ENCODE measurements at places on chromosomes 1 and 21.
A peak's percentile ranks its signal among the peaks of the same experiment; 100 is the strongest.

DNA sequence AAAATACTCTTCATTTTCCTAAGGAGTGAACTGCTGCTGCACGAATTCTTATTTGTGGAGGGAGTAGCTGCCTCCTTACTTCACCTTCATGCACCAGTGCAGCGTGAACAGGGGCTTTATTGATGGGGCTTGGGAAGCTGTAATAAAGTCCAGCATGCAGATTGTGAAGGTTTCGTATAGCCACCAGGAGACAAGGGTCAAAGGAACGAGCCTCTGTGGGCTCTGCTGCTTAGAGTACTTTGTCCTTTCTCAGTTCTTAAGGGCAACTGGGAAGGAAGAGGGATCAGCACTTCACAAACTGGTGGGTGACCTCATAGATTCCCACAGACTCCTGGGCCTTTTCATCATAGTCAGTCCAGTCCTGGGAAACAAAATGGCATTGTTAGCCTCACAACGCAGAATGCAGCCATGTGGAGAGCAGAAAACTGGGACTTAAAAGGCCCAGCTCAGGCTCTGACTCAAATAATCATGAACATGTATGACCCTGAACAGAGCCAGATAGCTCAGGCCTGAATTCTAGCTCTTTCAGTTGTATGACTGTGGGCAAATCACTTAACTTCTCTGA is 6.0 kb downstream of the CZIB start:
- DNase-seq: no peak

GRCh38 chr1:83011265-83011664 is 987.7 kb downstream of the TTLL7 start:
- DNase-seq: no peak

DNA sequence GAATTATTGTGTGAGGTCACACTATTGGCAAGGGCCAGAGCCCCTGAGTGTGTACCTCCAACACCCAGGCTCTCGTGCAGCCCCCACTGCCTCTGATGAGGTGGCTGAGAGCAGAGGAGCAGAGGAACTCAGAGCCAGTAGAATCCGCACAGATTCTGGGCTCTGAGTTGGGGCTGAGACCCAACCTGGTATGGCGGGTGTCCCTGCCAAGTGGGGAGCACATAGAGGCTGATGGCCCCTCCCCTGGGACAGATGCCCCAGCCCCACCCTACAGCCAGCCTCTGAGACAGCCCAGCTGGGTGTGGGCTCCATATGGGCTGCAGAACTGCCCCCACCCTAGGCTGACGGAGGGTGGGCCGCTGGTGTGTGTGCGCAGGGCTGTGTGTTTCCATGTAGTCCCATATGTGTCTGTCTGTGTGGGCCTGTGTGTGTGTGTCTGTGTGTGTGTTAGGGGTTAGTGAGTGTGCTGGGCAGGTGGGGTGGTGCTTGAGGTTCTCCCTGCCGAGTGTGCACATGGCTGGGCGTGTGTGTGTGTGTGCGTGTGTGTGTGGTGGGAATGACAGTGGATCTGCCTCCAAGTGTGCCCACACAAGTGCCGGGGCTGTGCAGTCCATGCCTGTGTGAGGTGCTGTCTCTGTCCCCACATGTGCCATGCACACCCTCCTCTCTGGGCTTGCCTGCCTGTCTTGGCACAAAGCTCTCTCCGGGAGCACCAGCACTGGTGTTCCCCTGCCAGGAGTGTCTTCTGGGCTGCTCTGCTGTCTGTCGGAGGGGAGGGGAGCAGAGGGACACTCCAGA is 24.4 kb downstream of the FOXO6 start:
- DNase-seq: no peak

- no peak for DNase-seq
Measured at GRCh38 chr1:31476891-31477846, 64.2 kb downstream of the SERINC2 start.

DNA sequence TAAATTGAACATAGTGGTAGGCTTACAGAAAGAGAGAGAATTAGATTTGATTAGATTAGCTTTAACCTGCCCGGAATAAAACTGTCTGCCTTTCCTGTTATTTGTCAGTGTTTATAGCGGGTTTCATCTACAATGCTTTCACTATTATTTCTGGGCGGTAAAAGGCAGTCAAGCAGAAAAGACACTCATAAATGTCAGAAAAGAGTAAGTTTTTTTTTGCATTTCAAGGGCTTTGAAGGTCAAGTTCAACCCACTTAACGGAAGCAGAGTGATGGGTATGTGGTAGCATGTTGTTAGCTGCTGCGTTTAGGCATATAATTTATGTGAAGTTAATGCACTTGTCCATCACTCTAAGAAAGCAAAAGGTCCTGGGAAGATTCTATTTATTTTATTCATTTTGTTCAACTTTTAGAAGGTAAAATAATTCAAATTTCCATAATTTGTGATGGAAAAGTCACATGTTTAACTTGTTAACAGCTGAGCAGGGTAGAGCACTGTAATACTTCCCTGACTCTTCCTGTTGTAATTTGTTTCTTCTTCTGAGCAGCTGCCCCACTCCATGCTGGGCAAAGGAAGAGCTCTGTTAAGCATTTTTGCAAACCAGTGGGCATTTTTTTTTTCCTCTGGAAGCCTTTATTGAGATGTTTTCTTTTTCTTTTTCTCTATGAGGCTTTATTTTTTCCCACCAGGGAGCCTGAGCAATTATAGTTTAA is 220.1 kb downstream of the ST6GALNAC3 start:
- DNase-seq: peak; percentile 40

- peak; percentile 78 for DNase-seq
Measured at GRCh38 chr1:204363335-204364114, 3.8 kb upstream of the PLEKHA6 start.

- DNase-seq: no peak
Measured at GRCh38 chr1:183806675-183807074, 1.8 kb downstream of the RGL1 start.

GRCh38 chr1:194774535-194774934 is 1588.1 kb upstream of the B3GALT2 start:
- no peak for DNase-seq

DNA sequence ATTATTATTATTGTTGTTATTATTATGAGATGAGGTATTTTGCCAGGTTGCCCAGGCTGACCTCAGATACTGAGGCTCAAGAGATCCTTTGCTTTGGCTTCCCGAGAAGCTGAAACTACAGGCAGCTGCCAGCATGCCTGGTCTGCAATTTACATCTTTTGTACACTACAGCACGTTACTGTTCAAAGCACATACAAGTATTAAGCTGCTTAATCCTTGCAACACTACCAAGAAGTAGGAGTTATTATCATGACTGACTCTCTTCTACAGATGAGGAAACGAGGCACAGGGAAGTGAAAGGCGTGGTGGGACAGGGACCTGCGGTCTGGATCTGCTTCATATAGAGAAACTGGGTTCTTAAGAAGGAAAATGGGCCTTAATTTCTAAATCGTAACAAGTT is 11.6 kb downstream of the ERG start:
- DNase-seq: no peak

DNA sequence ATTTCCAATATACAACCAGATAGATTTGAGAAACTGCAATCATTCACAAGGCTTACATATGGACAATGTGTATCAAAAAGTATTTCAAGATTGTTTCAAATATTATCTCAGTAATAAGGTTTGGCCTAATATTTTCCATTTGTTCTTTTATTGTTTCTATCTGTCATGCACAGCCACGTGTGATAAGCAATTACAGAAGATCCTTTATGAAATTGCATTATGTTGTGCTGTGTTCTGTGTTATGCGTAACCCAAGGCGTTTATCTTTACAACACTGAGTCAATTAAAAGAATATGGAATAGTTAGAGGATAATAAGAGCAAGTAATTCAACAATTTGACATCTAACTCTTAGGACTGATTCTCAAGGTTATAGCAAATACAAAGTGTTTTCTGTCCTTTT is 1009.3 kb upstream of the PRMT6 start:
- no peak for DNase-seq

DNA sequence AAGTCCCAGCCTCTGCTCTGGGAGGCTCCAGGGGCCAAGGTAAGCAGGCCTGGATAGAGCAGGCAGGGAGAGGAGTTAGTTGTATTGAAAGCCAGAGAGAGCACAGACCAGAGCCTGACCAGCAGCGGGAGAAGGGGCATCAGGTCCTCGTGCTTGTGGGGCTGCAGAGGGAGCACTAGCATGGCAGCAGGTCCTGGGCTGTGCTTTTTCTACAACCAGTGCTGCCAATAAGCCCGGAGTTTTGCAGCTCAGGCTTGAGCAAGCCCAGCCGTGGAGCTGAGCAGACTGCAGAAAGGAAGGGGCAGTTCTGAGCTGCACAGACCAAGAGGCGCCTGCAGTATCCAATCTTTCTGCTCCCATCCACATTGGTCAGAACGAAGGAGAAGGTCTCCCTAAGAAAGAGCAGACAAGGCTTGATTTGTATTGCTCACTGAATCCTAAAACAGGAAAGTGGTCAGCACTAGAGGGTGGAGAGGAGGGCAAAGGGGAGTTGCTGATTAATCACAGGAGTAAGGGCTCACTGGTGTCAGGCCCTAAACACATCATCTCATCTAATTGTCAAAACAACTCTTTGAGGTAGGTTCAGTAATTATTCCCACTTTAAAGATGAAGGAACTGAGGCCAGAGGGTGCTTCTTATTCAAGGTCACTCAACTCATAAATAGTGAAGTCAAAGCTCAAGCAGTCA is 2.7 kb downstream of the DENND2D start:
- peak; percentile 85 for DNase-seq

DNA sequence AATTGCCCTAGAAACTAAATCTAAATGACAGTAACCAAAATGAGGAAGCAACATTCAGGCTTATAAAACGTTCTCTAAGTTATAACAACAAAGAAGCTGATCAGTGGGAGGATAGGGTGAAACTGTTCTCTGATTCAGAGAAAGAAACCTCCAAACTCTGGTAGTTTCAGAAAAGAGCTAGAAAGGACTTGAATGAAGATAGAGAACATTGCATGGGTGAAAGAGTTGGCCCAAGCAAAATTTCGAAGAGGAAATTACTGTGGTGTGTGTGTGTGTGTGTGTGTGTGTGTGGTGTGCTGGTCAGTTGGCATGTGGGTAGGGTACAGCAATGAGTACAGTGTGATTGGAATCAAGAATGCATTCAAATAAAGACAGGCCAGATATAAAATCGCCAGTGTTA is 16.5 kb upstream of the SPAG17 start:
- no peak for DNase-seq

GRCh38 chr1:11505591-11506538 is 26.9 kb downstream of the DISP3 start:
- no peak for DNase-seq

GRCh38 chr1:76959556-76959955 is 92.3 kb downstream of the ST6GALNAC5 start:
- no peak for DNase-seq
